ENCODE measurements at places on chromosomes 3 and 15.

GRCh38 chr3:61938878-61939549, 377.6 kb downstream of the PTPRG start:
- no peak for DNase-seq

DNA sequence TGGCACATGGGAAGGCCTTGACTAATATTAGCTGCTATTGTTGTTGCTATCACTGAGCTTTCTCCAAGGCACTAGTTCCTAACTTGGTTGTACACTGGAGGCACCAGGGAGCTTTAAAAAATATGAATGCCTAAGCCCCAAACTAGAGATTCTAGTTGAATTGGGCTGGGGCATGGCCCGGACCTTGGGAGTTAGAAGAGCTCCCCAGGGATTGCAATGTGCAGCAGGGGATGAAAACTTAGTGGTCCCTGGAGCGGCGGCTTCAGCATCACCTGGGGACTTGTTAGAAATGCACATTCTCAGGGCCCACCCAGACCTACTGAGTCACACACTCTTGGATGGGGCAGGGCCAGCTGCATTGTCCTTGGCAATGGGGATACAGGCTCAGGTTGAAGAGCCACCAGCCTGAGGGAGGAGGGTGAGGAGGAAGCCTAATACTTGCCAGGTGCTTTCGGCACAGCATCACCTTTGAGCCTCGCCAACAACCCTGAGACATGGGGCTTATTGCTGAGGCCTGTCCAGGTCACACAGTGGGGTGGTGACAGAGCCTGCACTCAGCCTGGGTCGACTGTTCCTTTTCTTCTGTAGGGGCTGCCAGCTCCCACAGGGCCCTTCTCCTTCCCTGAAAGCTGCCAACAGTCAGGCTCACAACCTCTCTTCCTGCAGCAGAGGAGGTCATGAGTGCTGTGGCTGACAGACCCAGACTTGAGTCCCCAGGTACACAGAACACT, 84.5 kb downstream of the ATP2B2 start:
- DNase-seq: no peak

DNA sequence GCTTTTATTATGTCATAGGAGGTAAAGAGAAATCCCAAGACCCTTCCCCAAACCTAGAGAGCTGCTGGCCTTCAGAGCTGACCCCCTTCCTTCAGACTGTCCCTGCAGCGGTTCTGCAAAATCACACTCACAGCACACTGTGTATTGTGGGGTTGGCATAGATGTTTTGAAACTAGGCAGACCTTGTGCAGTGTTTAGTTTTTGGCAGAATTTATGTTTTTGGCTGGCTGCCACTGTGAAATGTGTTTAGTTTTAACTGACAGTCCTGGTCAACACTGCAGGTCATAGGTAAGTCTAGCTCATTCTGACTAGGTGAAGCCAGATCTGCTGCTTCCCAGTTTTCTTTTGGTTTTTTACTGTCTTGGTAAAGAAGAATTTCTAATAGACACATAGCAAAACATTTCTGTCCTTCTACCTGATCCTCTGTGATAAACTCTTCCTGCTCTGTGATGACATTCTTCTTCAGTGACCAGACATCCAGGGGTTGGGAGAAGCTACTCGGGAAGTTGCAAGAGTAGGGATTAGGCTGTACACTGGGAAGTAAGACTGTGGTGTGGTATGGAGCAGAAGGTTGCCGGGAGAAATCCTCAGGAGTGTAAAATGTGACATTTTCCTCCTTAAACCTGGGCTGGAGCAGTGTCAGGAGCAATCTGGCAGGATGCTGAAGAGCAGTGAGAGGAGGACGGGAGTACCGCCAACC, 209.6 kb upstream of the MCTP2 start:
- DNase-seq: no peak

DNA sequence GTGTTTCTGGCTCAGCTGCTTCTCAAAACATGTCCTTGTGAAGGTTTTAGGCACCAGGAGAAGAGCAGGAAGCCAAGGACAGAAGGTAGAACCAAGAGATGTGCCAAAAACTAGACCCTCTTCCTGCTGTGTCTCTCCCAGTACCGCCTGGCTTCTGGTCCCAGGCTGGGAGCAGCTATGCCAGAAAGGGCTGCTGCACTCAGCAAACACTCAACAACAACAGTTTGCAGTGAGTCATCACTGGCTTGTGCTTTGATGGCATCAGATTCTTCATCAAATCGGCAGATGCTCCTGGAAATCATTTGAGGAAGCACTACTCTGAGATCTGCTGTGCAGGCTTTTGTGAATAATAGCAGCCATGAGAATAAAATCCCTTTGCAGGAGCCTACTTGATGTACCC, 63.2 kb downstream of the DGKG start:
- DNase-seq: no peak

DNA sequence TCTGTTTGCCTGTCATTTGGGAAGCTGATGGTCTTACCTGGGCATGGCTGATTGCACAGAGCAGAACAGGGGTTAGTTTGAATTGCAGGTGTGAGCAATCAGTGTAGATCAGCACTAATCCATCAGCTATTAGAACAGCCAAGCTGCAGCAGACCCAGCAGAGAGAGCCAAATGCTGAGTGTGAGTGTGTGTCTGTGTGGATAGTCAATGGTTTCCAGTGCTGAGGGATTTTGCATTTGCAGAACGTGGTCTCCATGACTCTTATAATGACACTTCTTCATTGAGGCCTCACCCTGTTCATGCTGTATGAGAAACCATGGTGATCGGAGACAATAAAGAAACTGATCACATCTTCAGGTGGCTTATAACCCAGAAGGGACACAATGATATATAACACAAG, 312.1 kb downstream of the SOX2 start:
- DNase-seq: no peak

- DNase-seq: no peak
These were observed 19.5 kb downstream of the SHF start for GRCh38 chr15:45168286-45168685.

GRCh38 chr3:183634707-183635106, 716 bp upstream of the KLHL24 start:
- no peak for DNase-seq

DNA sequence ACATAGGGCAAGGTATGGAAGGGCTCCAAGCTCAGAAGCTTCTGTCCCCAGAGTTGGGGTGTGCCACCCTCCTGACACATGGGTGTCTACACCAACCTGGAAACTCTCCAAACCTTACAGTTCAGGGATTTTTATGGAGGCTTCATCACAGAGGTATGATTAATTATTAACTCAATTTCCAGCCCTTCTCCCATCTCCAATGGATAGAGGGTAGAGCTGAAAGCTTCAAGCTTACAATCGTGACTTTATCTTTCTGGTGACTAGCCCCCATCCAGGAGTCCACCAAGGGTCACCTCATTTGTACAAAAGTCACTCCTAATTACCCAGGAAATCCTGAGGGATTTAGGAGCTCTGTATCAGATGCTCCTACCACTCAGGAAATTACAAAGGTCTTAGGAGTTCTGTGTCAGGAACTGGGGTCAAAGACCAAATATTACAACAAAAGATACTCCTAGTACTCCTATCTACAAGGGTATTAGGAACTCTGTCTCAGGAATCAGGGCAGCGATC, 62.7 kb downstream of the TFDP2 start:
- no peak for DNase-seq

DNA sequence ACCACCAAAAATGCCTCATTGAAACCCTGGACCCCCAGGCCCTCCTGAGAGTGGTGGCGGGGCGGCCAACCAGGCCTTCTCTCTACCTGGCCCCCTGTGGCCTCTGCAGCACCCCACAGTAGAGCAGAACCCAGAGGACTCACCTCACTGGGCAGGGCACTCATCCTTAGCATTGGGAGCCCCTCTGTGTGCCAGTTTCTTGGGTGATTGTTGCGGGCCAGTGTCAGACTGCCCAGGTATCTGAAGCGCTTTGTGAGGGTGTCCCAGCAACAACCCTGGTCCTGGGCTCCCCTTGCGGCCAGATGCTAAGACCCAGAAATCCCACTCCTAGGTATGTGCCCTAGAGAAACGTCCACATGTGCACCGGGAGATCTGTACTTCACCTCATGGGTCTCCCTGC, 20.7 kb upstream of the MRPS22 start:
- DNase-seq: no peak

All from stimulated activated CD4-positive, alpha-beta T cell treated with anti-CD3 and anti-CD28 coated beads, Interleukin-4, amount 100 ng/mL, for 24 hours (primary cell).